Motor neuron (in vitro differentiated cells): ENCODE measurements at places on chromosomes 2 and 18. TPM values are rescaled to one million over a fixed set of nuclear protein-coding genes. Genes with fewer than 3 reads are reported as not detected.

DNA sequence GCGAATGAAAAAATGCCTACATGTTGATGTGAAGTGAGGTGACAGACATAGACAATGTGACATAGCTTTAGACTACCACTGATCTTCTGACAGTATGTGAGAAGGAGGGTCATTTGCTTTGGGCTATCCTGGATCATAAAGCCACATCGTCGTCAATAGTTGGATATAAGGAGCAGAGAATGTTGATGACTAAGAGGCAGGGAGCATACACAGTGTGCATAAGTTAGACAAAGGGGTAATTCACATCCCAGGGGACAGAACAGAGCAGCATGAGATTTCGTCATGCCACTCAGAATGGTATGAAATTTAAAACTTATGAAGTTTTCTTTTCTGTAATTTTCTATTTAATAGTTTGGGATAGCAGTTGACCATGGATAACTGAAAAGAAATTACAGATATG, 403.2 kb downstream of the DSC3 start:
- no peak for ATAC-seq

DNA sequence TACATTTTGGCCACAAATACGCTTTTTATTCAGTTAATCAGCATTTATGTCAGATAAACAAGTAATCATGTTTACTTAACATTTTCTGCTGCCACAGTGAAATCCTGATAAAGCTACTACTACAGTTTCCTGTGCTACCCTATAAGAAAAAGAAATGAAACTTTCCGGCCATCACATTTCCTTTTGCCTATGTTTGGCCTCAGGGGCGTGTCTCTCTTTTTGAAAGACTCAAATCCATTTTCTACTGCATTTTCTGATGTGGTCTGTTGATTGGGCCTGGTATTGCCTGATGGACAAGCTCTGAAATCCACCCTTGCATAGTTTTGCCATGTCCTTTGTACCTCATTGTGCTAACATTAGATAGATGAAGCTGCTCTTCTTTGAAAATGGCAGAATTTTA, 152.6 kb downstream of the AGPS start:
- ATAC-seq = no peak

Gene MPP4
- 0.39 TPM in 1 of 2 replicates, not detected in the other for total RNA-seq

Gene BCL2
- 5.2 and 5.3 TPM in 2 replicates for total RNA-seq
